ENCODE measurements at places on chromosomes 5 and 9. TPM values are rescaled to one million over a fixed set of nuclear protein-coding genes. Genes with fewer than 3 reads are reported as not detected.

DNA sequence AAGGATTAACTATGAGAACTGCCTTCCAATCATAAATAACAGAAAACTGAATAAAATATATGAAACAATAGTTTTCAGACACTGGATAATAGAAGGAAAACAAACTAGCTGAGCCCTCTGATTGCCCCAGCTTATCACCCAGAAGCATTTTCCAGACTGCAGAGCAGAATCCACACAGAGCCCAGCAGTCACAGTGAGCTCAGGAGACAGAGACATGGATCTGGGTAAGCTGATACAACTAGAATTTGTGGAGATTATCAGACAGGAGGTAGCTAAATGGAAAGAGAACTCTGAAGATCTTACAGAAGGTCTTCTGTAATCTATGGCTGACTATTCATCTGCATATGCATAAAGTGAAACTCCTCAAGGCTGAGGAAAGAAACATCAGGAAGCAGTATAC, 128.8 kb downstream of the NR2F1-AS1 start:
- no peak for DNase-seq

Gene LSM11
- 15.5 TPM for total RNA-seq

DNA sequence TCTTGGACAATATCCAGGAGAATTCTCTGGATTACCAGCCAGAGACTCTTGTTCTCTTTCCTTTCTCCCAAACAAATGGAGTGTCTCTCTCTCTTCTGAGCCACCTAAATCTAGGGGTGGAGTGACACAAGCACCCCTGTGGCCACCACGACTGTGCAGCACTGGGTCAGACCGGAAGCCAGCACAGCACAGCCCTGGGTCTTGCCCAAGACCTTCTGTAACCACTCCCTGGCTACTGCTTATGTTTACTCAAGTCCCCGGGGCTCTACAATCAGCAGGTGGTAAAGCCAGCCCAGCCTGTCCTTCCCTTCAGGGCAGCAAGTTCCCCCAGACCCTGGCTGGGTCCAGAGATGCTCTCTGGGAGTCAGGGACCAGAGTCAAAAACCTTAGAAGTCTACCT, 110.0 kb upstream of the TUT7 start:
- no peak for DNase-seq

Gene SLCO6A1
- total RNA-seq = not detected

DNA sequence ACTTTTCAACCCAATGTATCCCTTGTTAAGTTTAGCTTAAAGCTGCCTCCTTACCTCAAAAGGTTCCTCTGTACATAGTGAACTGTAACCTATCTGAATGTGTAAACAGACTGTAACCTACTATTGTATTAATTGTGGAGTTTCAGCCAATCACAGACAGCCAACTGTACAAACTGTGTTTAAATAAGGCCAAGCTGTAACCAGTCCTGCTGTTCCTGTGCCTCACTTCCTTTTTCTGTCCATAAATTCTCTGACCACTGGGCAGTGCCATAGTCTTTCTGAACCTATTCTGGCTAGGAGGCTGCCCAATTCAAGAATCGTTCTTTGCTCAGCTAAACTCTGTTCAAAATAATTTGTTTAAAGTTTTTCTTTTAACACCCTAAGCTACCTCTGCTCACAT, 74.7 kb upstream of the DAPK1 start:
- DNase-seq = no peak

- no peak for DNase-seq
Measured at GRCh38 chr9:103839197-103839596, 254.9 kb upstream of the SMC2 start.

GRCh38 chr9:129875687-129876395, 40.6 kb downstream of the USP20 start:
- no peak for DNase-seq

- no peak for DNase-seq
Measured at GRCh38 chr9:132404228-132404881, 2.3 kb downstream of the TTF1 start.

Measured in sigmoid colon (tissue), 7 donors.